ENCODE measurements at places on chromosomes 12 and 14.
A peak's percentile ranks its signal among the peaks of the same experiment; 100 is the strongest.

- no peak overlapping the region for H3K4me3 ChIP-seq
- DNase-seq = peak; percentile 56
- no peaks in the 10 kb centered on the region for H3K36me3 ChIP-seq
- H3K27me3 ChIP-seq = no peaks in the 10 kb centered on the region
Observed at GRCh38 chr12:44000309-44000952, 164.6 kb downstream of the TMEM117 start.

DNA sequence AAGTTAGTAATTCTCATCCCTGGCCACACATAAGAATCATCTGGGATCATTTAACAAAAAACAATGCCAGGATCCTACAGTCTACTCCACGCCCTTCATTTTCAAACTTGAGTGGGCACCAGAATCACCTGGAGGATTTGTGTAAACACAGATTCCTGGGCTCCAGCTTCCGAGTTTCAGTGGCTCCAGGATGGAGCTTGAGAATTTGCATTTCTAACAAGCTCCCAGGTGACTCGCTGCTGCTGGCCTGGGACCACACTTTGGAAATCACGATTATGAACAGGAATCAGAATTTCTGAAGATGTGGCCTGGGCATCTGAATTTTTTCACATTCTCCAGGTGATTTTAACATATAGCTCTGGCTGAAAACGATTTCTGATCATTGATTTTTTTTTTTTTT, 234.8 kb downstream of the CACNA1C start:
- no peak overlapping the region for H3K27ac ChIP-seq
- no peaks in the 10 kb centered on the region for H3K27me3 ChIP-seq
- no peak overlapping the region for H3K4me3 ChIP-seq
- peaks cover 5% of the 10 kb centered on the region for H3K4me1 ChIP-seq

GRCh38 chr14:50719911-50720759, 52.0 kb upstream of the SAV1 start:
- H3K4me3 ChIP-seq = no peak overlapping the region
- no peak for DNase-seq
- H3K27ac ChIP-seq = no peak overlapping the region
- no peaks in the 10 kb centered on the region for H3K27me3 ChIP-seq
- H3K4me1 ChIP-seq = no peaks in the 10 kb centered on the region

DNA sequence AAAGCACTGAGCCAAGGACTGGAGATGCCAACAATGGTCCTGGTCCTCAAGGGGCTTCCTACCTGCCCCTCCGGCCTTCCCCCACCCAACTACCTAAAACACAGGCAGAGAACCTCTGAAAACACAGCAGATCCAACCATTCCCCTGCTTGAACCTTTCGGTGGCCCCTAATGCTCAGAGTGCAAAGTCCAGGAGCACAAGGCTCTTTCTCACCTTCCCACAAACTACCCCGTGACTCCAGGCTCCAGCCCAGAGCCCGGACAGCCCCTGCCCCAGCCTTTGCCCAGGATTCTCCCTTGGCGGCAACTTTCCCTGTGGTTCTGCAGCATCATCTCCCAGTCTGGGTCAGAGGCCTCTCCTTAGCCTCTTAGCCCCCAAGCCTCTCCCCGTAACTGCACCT, 1.6 kb upstream of the CD9 start:
- no peak for DNase-seq
- peaks cover 7% of the 10 kb centered on the region for H3K4me1 ChIP-seq
- H3K27me3 ChIP-seq = no peaks in the 10 kb centered on the region
- H3K4me3 ChIP-seq = no peak overlapping the region
- no peak overlapping the region for H3K27ac ChIP-seq
- no peaks in the 10 kb centered on the region for H3K36me3 ChIP-seq

DNA sequence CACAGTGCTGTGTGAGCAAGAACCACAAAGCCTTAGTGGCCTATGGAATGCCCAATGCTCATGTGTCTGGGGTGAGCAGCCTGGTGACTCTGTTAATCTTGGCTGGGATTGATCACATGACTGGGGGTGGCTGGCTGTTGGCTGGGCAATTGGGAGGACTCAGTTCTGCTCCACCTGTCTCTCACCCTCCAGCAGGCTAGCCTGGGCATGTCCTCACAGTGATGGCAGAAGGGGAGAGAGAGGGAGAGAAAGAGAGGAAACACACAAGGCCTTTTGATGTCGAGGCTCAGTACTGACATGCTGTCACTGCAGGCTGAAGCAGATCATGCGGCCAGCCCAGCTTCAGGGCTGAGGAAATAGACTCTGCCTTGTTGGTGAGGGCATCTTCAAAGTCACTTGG, 136.8 kb downstream of the TBX5 start:
- H3K36me3 ChIP-seq = no peaks in the 10 kb centered on the region
- H3K27ac ChIP-seq = no peak overlapping the region
- H3K4me3 ChIP-seq = no peak overlapping the region
- DNase-seq = no peak

DNA sequence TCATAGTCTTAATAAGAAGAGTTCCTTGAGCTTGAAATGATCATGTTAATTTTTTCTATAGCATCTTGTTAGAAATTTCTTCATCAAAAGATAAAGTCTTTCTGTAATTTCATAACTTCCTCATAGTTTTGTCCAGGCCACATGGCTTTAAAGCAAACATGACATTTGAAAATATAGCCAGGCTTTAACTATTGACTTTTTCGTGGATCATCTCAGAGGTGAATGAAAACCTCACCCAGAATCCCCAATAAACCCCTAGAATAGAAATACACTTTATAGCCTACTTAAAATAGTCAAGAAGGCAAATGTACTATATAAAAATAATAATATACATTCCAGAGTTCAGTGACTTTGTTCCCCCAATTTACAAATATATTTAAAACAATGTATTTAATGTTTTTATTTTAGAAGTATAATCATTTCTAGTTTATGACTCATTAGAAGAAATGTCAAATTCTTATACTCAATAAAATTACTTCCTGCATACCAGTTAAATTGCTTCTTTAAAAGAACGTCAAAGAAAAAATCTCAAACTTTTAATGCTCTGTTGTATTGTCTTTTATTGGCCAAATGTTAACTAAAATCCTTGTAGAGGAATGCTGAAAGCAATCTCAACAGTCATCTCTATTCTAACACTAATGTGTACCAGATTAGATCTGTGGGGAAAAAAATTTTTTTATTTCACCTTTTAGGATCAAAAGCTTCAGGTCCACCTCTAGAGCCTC, 21.6 kb downstream of the EXOC5 start:
- no peaks in the 10 kb centered on the region for H3K27me3 ChIP-seq
- DNase-seq = no peak
- no peak overlapping the region for H3K27ac ChIP-seq
- H3K4me3 ChIP-seq = no peak overlapping the region

- no peaks in the 10 kb centered on the region for H3K4me1 ChIP-seq
- no peak for DNase-seq
- no peak overlapping the region for H3K4me3 ChIP-seq
- H3K27ac ChIP-seq = no peak overlapping the region
- H3K36me3 ChIP-seq = no peaks in the 10 kb centered on the region
Observed at GRCh38 chr12:45695035-45695434, 34.5 kb upstream of the ARID2 start.

- no peaks in the 10 kb centered on the region for H3K27me3 ChIP-seq
- no peak for DNase-seq
- no peak overlapping the region for H3K4me3 ChIP-seq
- no peak overlapping the region for H3K27ac ChIP-seq
- no peaks in the 10 kb centered on the region for H3K36me3 ChIP-seq
Observed at GRCh38 chr12:127041985-127042625, 1224.9 kb upstream of the TMEM132C start.

GRCh38 chr14:93046705-93047050, 69.0 kb downstream of the ITPK1 start:
- H3K27ac ChIP-seq = no peak overlapping the region
- no peaks in the 10 kb centered on the region for H3K27me3 ChIP-seq
- H3K4me1 ChIP-seq = peaks cover 64% of the 10 kb centered on the region
- no peaks in the 10 kb centered on the region for H3K36me3 ChIP-seq

DNA sequence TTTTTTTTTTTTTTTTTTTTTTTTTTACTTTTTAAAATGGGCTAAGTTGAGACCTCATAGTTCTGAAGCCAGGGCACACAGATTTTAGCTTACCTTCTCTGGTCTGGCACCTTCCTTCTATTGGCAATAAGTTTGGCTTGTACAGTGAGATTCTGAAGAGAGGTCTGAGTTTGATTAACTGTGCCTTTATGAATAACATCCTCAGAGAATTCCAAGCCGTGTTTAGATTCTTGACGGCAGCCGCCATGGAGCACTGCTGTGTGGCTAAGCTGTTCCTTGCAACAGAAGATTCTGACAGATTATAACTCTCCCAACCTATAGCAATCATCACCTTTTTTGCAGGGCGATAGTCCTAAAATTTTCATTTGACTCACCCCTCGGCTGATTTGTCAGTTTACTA, 354.9 kb upstream of the FAR2 start:
- no peaks in the 10 kb centered on the region for H3K4me1 ChIP-seq
- no peaks in the 10 kb centered on the region for H3K27me3 ChIP-seq
- no peaks in the 10 kb centered on the region for H3K36me3 ChIP-seq
- H3K4me3 ChIP-seq = no peak overlapping the region

DNA sequence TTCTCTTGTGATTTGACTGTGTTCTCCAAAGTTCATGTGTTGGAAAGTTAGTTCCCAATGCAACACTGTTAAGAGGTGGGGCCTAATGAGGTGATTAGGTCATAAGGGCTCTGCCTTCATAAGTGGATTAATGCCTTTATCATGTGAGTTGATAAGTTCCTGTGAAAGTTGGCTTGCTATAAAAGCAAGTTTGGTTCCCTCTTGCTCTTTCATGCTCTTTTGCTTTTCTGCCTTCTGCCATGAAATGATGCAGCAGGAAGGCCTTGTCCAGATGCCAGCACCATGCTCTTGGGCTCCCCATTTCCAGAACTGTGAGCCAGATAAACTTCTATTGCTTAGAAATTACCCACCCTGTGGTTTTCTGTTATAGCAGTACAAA, 41.9 kb downstream of the SLC16A7 start:
- no peaks in the 10 kb centered on the region for H3K36me3 ChIP-seq
- no peaks in the 10 kb centered on the region for H3K27me3 ChIP-seq
- no peak overlapping the region for H3K27ac ChIP-seq
- no peaks in the 10 kb centered on the region for H3K4me1 ChIP-seq
- H3K4me3 ChIP-seq = no peak overlapping the region

DNA sequence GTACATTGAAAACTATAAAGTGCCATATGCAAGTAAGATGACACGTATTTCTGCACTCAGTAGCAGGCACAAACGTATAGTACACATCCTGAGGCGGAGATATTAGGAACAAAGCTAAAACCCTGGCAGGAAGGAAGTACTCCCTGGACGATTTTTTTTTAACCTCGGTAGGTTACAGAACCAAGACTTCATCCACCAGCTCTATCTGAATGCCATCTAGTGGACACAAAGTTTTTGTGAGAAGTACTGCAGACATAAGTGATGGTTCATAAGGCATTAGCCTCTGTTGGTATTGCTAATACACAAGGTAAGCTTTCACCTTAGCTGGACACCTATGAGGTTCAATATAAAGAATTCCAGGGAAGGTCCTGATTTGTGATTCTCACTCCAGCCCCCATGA, 83.0 kb upstream of the CCDC196 start:
- DNase-seq = no peak
- no peaks in the 10 kb centered on the region for H3K36me3 ChIP-seq
- H3K27me3 ChIP-seq = no peaks in the 10 kb centered on the region

DNA sequence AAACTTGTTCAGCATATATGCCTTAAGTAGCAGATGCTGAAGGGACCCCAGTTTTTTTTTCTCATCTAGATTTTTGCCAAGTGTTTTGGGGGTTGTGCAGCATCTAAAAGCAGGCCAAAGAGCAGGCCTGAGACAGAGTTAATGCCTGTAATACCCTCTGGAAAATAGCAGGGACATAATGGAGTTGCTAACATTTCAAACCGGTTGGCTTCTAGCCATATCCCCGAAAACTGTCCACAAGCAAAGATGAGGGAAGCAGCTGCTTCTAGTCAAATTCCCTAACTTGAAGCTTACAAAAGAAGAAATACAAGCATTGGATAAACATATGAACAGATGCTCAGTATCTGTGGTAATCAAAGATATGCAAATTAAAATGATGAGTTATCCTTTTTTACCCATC, 52.1 kb upstream of the AEBP2 start:
- peaks cover 6% of the 10 kb centered on the region for H3K4me1 ChIP-seq
- no peaks in the 10 kb centered on the region for H3K36me3 ChIP-seq
- no peak overlapping the region for H3K4me3 ChIP-seq
- H3K27ac ChIP-seq = no peak overlapping the region

GRCh38 chr12:47413806-47414205, 292.0 kb downstream of the RPAP3 start:
- H3K27me3 ChIP-seq = no peaks in the 10 kb centered on the region
- no peak overlapping the region for H3K27ac ChIP-seq
- H3K4me1 ChIP-seq = no peaks in the 10 kb centered on the region
- H3K4me3 ChIP-seq = no peak overlapping the region
- DNase-seq = no peak

DNA sequence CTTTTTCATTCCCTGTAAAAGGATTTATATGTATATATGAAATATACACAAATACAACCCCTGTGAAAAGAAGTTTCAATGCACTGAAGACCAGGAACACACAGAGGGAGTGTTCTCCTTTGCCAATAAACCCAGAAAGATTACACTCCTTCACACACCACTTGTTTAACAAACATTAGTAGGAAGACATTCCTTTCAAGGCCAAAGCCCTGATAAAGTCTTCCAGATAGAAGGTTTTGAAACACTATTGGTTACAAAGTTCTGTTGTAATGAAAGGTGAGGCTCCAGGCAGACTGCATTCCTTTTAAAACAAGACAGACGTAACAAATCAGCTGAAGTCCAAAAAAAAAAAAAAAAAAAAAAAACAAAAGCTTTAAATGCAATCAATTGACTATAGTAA, 81.0 kb downstream of the PTPN21 start:
- no peak overlapping the region for H3K27ac ChIP-seq
- no peak overlapping the region for H3K4me3 ChIP-seq
- H3K27me3 ChIP-seq = no peaks in the 10 kb centered on the region
- no peak for DNase-seq
- peaks cover 14% of the 10 kb centered on the region for H3K36me3 ChIP-seq
- H3K4me1 ChIP-seq = no peaks in the 10 kb centered on the region

DNA sequence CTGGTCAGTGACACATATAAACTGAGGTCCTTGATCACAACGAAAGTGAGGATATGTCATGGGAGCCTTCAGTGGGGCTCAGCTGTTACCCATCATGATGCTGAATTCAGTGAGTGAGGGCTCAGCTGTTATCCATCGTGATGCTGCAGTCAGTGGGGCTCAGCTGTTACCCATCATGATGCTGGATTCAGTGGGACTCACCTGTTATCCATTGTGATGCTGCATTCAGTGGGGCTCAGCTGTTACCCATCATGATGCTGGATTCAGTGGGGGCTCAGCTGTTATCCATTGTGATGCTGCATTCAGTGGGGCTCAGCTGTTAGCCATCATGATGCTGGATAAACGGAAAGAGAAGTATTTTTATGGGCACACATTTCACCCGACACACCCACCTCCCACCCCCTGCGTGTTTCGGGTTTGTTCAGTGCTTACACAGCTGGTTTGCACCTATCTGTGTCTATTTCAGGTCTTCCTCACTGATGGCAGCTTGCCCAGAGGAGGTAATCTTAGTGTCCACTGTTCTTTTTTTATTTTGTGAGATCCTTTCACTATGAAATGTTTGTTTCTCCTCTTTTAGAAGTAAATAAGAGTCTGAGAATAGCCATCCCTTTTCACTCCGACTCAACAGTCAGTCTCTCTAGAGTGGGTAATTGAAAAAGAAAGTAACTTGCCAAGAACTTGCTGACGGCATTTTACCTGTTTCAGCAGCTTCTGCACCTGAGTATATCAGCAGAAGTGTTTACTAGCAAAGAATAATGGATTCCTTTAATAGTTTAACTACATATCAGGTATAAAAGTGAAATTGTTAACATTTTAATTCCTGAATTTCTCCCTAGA, 183.0 kb downstream of the ERC1 start:
- no peaks in the 10 kb centered on the region for H3K36me3 ChIP-seq
- no peak overlapping the region for H3K4me3 ChIP-seq
- no peaks in the 10 kb centered on the region for H3K4me1 ChIP-seq
